Central memory CD4-positive, alpha-beta T cell (primary cell): ENCODE measurements at places on chromosomes 16 and 17.
A peak's percentile ranks its signal among the peaks of the same experiment; 100 is the strongest.

- no peak for DNase-seq
Measured at GRCh38 chr17:41196068-41196467, 6.4 kb downstream of the KRTAP9-1 start.

GRCh38 chr17:69405096-69405495, 9.4 kb upstream of the MAP2K6 start:
- no peak for DNase-seq

DNA sequence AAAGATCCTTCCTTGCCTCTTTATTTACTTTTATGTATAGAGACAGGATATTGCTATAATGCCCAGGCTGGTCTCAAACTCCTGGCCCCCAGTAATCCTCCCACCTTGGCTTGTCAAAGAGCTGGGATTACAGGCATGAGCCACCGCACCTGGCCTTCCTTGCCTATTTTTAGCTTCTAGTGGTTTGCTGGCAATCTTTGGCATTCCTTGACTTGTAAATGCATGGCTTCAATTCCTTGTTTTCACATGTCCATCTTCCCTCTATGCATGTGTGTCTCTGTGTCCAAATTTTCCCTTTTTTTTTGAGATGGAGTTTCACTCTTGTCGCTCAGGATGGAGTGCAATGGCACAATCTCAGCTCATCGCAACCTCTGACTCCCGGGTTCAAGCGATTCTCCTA, 22.5 kb downstream of the HEXIM2 start:
- DNase-seq = no peak

GRCh38 chr16:71358464-71358998, at the start of gene CALB2:
Gene CALB2 (plus strand): TSS chr16:71358723. CDS start chr16:71358793, 70 bp downstream.
- DNase-seq = peak; percentile 35

GRCh38 chr17:41010441-41010840, 1.5 kb upstream of the KRTAP3-1 start:
- no peak for DNase-seq

GRCh38 chr17:77505181-77505639, 364.4 kb downstream of the SEC14L1 start:
- no peak for DNase-seq

GRCh38 chr17:69575346-69575761, 160.9 kb downstream of the MAP2K6 start:
- no peak for DNase-seq

GRCh38 chr16:81435103-81435502, 9.5 kb upstream of the CMIP start:
- DNase-seq = no peak

DNA sequence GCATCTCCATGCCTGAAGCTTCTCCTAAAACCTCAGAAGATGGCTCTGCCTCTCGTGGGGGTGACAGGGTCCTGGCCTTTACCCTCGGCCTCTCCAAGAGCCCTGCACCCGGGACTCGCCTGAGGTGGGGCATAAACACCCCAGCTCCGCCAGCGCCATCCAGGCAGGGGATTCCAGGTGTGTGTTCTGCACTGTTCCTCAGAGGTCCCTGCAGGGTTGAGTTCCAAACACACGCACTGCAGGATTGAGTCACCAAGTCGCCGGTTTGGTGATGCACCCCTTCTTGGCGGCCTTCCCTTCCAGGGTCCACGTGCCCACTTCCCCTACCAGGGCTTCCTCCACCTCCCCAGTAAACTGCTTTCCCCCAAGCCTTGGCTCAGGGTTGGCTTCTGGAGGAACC, 40.0 kb upstream of the RBFOX3 start:
- DNase-seq = no peak

GRCh38 chr16:88977018-88977811, at the start of gene CBFA2T3:
Gene CBFA2T3 (minus strand): TSS chr16:88977207. CDS start chr16:88976807, 400 bp downstream.
- DNase-seq = no peak

DNA sequence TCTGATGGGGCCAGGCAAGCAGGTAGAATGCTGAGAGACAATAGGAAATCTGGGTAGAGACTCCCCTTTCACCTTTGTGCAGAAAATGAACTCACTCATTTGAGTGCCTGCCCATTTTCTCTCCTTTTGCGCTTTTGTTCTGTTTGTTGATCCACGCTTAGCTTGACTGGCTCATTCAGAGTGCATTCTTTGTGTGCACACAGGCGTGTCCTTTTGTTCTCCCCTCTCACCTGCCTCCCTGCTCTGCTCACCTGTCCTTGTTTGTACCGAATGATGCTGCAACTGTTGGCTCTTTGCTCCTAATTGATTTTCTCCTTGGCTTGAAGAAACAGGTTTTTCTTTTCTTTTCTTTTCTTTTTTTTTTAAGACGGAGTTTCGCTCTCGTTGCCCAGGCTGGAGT, 15.8 kb downstream of the PGS1 start:
- DNase-seq = no peak

DNA sequence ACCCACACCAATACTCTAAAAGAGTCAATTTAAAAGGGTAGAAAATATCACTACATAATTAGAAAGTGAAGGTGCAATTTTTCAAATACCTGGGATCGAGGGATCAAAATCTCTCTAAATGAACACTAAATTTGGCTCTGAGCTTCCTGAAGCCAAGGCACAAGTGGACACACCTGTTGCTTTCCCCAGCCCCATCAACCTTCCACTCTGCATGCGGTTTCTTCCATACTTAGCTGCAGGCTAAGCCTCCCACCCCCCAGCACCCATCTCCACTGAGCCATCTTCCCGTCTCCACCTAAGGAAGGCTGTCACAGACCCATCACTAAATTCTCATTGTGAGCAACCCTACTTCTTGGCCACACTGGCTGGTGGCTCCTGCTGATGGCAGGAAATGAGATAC, 30.5 kb downstream of the TXNDC11 start:
- DNase-seq = no peak

DNA sequence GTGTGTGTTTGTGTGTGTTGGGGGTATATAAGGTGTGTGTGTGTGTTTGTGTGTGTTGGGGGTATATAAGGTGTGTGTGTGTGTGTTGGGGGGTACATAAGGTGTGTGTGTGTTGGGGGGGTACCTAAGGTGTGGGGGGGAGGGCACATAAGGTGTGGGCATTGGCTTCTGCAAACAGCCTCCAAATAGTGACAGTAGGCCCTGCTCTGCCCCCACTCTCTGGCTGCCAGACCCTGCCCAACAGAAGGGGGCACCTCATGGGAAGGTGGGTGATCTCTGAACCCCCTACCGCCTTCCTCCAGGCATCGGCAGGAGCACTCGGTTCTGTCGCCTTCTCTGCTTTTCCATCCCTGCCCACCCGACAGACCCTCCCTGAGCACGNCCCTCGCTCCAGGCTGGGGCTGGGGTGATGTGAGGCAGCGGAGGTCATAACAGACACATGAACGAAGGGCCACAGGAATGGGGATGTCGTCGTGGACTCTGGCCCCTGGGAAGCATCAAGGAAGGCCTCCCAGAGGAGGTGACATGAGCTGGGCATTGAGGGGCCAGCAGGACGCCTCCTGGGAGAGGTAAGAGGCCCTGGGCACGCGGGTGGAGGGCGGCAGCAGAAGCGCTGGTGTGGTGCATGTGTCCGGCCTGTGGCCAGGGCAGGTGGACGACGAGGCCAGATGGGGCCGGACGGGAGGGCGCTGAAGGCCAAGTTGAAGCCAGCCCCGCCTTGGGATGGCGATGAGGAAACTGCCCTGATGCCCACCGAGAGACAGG, 136.6 kb upstream of the RPH3AL start:
- DNase-seq = peak; percentile 4

- peak; percentile 43 for DNase-seq
Measured at GRCh38 chr16:84599521-84600202, 18.2 kb downstream of the COTL1 start.
